NCI-H2171 treated with DMSO at 0.1 percent for 48 hours (cell line): ENCODE measurements at places on chromosomes 5 and 9.
A peak's percentile ranks its signal among the peaks of the same experiment; 100 is the strongest.

DNA sequence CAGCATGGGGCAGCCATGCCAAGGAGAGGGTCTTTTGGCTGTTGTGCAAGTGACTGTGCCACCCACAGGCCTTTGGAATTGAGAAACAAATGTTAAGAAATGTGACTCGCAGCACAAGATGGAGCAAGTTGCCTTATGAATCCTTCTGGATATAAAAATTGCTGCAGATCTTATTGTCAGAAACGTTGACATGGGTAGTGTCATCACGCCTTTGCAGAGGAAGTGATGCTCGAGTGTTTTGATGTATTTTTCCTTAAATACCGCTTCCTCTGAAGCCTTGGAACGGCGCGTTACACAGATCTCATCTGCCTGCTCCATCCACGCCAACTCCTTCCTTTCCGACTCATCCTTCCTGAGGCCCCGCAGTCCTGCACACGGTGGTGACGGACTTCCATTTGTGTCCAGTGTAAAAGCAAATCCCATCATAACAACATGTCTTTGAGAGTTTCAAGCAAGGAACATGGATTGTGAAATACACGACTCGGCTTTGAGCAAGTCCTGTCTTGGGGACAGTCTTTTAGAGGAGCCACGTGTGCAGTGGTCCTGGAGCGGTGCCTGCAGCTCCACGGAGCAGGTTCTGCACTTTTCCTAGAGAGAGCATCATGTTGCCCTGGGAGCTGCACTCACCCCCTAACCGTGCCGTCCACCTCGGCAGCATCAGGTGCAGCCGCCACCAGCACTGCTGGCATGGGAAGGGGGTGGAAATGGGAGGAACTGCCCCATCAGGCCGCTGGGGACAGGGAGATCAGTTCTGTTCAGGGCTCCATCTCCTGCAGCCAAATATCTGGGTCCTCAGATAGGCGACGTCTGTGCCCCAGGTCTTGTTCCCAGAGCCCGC, 15.1 kb downstream of the ROPN1L start:
- no peak for DNase-seq

DNA sequence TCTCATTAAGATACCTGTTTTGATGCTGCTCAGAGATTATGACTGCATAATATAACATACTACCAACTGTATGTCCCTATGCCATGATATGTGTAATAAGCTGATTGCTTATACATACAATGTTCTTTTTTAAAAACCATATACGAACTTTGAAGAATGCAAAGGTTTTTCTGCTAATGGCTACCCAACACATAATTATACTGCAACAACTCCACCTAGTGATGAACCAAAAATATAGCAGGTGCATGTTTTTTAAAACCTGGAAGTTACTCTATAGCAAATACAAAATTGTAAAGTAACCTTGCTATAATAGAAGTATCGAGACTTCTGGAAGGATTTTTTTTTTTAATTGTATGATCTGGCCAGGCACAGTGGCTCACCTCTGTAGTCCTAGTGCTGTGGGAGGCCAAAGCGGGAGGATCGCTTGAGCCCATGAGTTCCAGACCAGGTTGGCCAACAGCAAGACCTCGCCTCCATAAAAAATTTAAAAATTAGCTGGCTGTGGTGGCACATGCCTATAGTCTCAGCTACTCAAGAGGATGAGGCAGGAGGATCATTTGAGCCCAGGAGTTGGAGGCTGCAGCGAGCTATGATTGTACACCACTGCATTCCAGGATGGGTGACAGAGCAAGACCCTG, 49.1 kb downstream of the HOMER1 start:
- DNase-seq: peak; percentile 11

DNA sequence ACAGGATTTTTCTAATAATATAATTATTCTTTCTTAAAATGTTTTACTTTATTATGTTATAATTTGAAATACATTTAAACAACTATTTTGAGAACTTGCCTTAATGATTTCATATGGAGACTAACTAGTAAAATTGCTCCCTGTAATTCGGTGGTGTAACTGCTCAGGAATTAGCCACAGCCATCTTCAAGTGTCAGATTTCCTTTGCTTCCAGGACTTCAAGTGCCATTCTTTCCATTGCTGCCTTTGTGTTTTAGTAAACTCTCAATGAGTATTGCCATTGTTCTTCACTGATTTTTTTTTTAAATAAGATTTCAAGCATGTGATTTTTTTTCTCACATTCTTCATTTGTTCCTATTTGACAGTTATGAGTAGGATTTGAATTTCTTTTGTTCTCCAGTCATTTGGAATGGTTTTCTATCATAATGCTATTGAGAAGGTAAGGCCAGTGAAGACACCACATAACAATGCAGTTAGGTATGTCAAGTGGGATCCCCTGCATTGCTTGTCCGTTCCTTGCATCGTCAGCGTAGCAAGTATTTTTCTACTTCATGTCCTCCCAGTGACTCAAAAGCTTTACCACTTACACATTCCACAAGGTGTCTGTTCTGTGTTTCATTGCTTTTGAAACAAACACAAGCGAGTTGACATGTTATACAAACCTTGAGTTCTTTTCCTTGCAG, 83.7 kb downstream of the LNPEP start:
- no peak for DNase-seq

GRCh38 chr5:1725641-1726468, 73.8 kb downstream of the MRPL36 start:
- no peak for DNase-seq

GRCh38 chr5:133520062-133520461, 92.3 kb downstream of the FSTL4 start:
- DNase-seq: no peak

DNA sequence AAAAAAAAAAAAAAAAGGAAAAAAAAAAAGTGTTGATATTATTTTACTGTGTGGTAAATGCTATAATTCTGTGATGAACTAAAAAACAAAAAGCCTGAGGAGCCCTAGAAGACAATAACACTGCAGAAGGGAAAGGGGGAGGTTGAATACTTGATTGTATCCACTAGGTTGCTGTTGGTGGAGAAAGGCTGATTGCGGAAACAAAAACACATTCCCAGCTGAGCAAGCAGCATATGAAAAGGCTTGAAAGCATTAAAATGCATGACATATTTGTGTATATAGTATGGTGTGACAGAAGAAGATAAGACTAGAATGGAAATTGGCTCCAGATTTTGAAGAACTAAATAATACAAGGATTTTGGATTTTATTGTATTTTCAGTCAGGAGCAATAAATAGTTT, 8.9 kb downstream of the RABGAP1 start:
- no peak for DNase-seq

DNA sequence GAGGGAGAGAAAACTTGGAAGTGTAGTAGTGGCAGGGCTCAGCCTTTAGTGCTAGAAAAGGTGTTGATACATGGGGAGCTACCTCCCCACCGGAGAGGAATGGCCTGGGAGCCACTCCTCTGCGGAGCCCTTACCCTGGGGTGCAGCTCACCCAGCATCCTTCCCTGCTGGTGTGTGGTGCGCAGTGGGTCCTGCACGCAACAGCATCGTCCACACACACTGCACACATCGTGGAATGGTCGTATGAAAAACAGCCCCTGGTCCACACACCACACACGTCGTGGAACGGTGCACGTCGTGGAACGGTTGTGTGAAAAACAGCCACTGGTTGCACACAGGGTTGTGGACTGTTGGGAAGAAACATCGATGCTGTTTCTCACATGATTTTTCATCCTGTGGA, 16.1 kb upstream of the AHRR start:
- no peak for DNase-seq

DNA sequence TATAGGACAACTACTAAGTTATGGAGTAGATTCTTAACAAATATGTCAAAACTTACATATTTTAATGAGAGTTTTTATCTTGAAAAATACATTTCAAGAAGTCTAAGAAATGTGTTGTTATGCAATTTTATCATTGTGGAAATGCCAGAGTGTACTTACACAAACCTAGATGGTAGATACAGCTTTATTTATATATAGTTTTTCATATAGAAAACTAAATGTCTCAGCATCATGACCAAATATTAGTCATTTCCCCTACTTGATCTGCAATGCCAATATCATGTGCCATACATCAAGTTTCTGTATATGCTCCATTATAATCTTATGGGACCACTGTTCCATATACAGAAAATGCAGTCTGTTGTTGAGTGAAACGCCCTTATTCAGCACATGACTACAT, 28.7 kb downstream of the CAST start:
- no peak for DNase-seq

GRCh38 chr5:141512390-141512910, 23.6 kb downstream of the PCDHGC5 start:
- peak; percentile 58 for DNase-seq

GRCh38 chr9:136505406-136506403, 22.9 kb upstream of the SEC16A start:
- DNase-seq: no peak

- DNase-seq: no peak
These were observed 18.0 kb downstream of the GFI1B start for GRCh38 chr9:132996526-132996925.

GRCh38 chr9:132672413-132672690, 2.1 kb downstream of the GTF3C4 start:
- DNase-seq: no peak

DNA sequence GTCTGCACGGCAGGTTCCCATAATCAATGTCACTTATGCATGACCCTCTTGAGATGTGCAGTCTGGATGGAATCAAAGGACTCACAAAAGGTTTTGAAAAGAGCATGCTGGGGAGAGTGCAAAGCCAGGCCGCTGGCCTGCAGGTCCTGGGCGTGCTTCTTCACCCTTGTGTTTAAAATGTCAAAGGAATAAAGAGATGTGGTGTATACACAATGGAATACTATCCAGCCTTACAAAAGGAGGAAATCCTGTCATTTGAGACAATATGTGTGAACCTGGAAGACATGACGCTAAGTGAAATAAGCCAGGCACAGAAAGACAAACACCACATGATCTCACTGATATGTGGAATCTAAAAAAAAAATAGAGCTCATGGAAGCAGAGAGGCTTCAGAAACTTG, 137.5 kb upstream of the PHYKPL start:
- no peak for DNase-seq

DNA sequence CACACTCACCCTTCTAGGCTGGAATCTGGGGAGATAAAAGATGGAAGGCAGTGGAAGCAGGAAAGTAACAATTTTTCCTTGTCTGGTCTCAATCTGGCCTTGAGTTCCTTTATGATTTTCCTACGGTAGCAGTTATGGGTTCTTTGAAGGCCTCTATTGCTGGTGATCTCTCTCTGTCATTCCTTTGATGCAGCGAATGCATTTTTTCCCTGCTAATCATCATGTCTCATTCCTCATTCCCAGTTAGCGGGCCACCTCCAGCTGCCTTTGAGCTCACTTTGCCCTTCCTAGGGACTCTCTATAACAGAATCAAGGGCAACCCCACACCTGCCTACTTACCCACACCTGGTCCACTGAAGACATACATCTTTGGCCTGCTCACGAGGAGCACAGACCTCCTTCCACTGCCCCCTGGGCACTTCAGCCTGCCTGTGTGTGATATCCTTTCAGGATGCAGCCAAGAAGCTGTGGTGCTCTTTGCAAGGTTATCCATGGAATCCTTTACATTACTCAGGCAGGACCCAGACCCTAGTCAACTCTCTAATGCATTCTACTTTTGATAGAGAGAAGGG, 191.7 kb downstream of the DRD1 start:
- no peak for DNase-seq

- DNase-seq: peak; percentile 99
These were observed 65.5 kb upstream of the HSPB3 start for GRCh38 chr5:54390015-54390414.

GRCh38 chr5:143435210-143435657, 31.7 kb upstream of the NR3C1 start:
- no peak for DNase-seq
